Thymus (tissue), 14 donors: ENCODE measurements at places on chromosomes 5 and 9. TPM values are rescaled to one million over a fixed set of nuclear protein-coding genes. Genes with fewer than 3 reads are reported as not detected.

The RPP25L gene
- polyA plus RNA-seq: 40.8 TPM

The SOX30 gene
- 0.16 TPM for polyA plus RNA-seq

The PIP5K1B gene
- polyA plus RNA-seq: 1.2 TPM

The GABRA1 gene
- polyA plus RNA-seq: 0.66 TPM

The ORM2 gene
- polyA plus RNA-seq: 1.1 TPM

The PSD2 gene
- polyA plus RNA-seq: 0.82 TPM

DNA sequence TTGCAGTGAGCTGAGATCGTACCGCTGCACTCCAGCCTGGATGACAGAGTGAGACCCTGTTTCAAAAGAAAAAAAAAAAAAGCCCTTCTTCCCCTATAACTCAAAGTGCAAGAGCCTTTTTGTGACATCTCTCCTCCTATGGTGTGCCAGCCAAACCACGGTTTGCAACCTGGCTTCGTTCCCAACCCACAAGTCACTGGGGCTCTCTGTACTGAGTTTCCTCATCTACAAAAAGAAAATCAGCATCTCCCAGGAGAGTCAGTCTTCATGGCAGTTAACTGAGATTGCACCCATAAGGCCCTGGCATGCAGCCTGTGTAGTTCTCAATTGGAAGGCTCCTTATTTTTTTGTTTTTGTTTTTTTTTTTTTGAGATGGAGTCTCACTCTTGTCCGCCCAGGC, 14.8 kb downstream of the ODF2 start:
- no peak for DNase-seq

DNA sequence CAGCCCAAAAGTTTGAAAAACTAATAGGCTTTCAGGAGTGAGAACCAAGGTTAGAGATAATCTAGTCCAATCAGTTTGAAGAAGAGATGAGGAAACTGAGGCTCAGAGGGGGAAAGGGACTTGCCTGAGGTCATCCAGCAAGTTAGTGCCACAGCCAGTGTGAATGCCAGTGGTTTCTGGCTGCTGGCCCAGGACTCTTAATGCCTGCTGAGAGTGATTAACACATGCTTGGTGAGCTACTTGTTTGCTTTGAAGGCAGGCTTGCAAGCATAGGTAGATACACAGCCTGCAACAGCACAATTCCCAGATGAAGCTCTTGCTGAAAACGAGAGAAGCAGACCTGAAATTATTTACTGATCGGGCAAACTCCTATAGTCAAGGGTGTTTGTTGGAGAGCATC, 591.6 kb upstream of the SGCD start:
- DNase-seq: no peak

GRCh38 chr5:113053511-113053995, 77.0 kb downstream of the DCP2 start:
- DNase-seq: no peak

- no peak for DNase-seq
Measured at GRCh38 chr9:116151966-116152381, 1.6 kb upstream of the PAPPA start.

- DNase-seq: no peak
Measured at GRCh38 chr5:103461243-103461642, 101.3 kb downstream of the NUDT12 start.

GRCh38 chr5:142904416-142904815, 134.2 kb downstream of the ARHGAP26 start:
- no peak for DNase-seq

- no peak for DNase-seq
Measured at GRCh38 chr9:11755951-11756350, 937.2 kb upstream of the TYRP1 start.

GRCh38 chr5:148806520-148806931, 19.9 kb upstream of the ADRB2 start:
- DNase-seq: no peak

DNA sequence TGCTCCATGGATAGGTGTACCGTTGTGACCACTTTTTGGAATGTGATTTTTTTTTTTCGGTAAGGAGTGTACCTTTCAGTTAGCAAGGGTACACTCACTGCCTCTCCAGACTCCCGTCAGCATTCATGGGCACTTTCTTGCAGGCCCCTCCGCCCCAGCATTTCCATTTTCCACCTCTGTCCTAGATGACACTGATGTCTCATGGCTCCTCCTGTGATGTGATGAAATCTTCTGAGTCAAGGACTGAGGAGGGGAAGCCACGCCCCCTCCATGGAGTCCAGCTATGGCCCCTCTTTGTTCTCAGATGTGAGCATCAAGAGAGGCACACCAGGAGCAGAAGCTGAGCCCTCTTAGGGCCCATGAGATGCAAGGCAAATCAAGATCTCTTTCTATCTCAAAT, 61.8 kb downstream of the CTSL start:
- no peak for DNase-seq

DNA sequence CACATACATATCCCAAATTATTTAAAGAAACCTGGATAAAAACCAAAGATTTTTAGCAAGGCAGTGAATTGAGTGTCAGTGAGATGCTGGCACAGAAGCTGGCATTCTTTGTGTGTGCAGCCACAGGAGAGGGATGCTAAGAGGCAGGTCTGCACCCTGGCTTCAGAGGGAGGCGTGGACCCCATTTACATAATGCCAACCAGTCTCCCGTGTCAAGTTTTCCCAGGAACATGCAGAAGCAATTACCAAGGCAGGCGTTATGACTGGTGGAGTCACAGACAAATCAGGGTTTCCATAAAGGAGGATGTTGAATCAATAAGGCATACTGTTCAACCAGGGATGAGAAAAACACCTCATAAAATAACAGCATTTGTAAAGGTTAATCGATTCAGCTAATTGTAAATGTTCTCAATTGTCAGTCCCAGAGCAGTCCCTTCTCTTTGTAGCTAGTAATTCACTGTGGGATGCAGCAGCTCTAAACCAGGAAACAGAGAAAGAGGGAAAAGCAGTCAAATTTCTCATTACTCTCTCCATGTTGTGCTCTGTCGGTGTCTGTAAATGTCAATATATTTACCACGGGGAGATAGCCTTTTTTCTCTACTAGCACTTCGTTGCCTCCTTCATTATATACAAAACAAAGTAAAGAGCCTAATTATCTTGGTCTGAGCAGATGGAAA, 452.4 kb upstream of the GRAMD2B start:
- no peak for DNase-seq

DNA sequence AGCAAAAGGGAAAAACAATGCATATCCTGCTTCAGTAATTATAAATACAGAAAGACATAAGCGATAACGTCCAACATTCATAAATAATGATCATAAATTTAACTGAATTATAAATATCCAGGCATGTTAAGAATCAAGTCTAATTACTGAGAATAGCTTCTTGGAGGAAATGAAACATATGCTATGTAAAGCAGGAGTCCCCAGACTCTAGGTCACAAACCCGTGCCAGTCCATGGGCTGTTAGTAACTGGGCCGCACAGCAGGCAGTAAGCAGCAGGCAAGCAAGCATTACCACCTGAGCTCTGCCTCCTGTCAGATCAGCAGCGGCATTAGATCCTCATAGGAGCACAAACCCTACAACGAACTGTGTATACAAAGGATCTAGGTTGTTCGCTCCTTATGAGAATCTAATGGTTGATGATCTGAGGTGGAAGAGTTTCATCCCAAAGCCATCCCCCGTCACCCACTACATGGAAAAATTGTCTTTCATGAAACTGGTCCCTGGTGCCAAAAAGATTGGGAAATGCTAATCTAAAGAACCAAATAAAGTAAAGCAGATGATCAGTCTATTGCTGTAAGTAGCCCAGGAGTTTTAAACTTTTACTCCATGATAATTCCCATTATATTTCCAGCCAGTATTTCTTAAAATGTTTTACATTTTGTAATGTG, 50.4 kb downstream of the CERT1 start:
- DNase-seq: no peak

DNA sequence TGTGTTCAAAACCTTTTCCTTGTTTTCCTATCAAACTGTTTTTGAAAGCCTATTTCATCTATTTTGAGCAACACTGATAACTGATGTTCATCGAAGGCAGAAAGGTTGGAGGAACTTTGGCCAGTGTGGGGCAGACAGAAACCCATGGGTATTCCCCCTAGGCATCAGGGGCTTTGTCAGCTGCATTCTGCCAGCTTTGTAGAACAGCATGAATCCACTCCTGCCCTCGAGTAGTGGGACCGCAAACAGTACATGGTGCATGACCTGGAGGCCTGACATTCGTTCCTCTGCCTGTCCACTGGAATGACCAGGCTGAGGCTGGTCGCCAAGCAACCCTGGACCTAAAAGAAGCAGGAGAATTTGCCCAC, 22.7 kb downstream of the ARHGAP26 start:
- DNase-seq: no peak

- no peak for DNase-seq
Measured at GRCh38 chr5:74633695-74634094, 6.8 kb downstream of the ENC1 start.

DNA sequence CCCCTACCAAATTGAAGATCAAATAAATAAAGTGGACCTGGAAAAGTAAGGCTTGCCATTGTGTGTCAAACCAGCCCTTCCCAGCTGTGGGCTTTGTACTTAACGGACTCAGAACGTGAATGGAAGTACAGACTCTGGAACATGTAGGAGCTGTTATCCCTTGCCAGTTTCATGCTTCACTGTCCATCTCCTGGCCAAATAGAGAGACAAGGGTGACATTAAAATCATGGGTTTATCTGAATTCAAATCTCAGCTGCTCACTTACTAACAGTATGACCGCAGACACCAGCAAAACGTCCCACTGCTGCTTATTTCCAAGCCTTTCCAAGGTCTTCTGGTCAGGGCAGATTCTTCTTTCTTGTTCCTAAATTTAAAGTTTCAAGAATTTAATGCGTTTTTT, 52.2 kb downstream of the EXOSC2 start:
- DNase-seq: no peak

DNA sequence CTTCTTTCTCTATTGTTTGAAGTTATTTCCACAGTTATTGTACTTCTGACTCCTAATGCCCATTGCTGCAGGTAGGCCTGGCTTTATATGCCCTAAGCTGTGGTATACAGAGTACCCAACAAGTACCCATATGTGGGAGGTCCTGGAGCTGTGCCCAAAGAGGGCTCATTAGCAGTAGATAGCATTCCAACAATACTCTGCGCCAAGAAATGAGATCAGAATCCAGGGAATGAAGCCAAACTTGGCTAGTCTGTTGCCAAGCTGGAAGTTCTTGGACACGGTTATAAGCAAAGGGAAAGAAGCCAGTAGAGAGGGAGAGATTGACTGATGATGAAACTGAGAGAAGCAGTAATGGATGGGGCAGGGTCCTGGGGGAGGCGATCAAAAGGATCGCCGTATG, 29.7 kb upstream of the FAM169A start:
- no peak for DNase-seq

DNA sequence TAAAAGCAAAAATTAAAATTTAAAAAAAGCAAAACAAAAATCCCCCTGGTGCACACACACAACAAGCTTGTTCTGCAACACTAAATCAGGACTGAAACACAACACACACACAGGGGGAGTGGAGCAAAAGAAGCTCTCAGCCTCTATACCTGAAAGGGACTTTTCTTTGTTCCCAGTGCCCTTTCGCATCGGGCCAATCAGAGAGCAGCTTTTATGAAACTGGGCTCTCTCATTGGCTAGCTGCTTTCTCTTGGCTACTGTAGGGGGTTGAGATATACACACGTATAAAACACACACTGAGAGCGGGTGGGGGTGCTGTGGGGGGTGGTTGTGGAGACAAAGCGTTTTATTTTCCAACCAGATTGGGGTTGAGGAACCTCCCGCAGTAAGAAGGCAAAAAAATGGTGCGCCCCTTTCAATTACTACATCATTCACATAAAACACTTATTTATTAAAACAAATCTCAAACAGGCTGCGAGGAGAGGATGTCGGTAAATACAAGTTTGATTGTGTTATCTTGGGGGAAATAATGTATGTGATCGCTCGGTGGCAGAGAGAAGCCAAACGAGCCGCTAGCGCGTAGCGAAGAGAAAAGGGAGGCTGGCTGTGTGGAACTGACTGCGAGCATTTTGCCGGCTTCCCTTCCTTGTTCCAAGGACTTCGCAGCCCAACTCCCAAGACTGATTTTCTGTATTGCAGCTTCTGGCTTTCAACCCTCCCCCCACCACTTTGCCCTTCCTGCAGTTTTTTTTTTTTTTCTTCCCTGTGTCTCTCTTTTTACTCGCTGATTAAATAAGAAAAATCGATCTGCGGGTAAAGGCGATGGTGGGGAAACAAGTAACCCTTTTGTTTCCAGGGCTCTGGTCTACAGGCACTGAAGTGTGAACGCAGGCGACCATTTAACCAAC, 2.5 kb upstream of the ZNF608 start:
- DNase-seq: peak; percentile 96

GRCh38 chr5:17182981-17183380, 34.5 kb upstream of the BASP1 start:
- DNase-seq: no peak

DNA sequence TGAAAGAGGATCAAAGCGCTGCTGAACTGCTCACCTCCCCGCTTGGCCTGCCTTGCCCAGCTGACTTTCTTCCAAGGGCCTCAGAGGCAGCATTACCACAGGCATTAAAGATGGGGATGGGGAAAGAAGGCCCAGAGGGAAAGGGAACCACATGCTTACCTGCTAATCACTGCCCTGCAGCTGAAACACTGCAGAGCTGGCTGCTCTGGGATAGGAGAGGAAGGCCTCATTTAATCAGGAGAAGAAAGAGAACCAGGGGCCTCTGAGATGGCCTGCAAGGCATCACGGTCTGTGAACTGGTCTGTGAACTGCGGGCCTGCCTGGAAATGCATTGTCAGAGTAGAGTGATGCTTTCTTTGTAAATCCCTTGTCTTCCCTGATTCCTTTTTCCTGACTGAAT, 44.8 kb downstream of the PTCD2 start:
- DNase-seq: no peak

- no peak for DNase-seq
Measured at GRCh38 chr5:88393042-88393441, 124.4 kb upstream of the TMEM161B start.

GRCh38 chr9:106450549-106450948, 412.4 kb upstream of the ZNF462 start:
- DNase-seq: no peak

- no peak for DNase-seq
Measured at GRCh38 chr9:133063500-133064231, 1.9 kb downstream of the CEL start.

- DNase-seq: no peak
Measured at GRCh38 chr5:142197098-142197497, 88.5 kb downstream of the NDFIP1 start.

GRCh38 chr5:30279237-30279636, 914.2 kb upstream of the CDH6 start:
- DNase-seq: no peak
